Stimulated activated CD4-positive, alpha-beta T cell treated with anti-CD3 and anti-CD28 coated beads, Interleukin-15, amount 100 ng/mL, for 1 hour (primary cell): ENCODE measurements at places on chromosomes 4 and X.

- no peak for DNase-seq
These were observed 425.7 kb downstream of the PABPC4L start for GRCh38 chr4:133775881-133776280.

GRCh38 chrX:118714521-118714920 is 12.9 kb upstream of the IL13RA1 start:
- no peak for DNase-seq

GRCh38 chrX:109629310-109629709 is 4.3 kb upstream of the KCNE5 start:
- DNase-seq: no peak

- no peak for DNase-seq
These were observed 15.8 kb downstream of the APLN start for GRCh38 chrX:129638917-129639316.

GRCh38 chr4:140102421-140102820 is 51.6 kb downstream of the MAML3 start:
- no peak for DNase-seq

- DNase-seq: no peak
These were observed 69.4 kb downstream of the PABPC4L start for GRCh38 chr4:134132086-134132783.

DNA sequence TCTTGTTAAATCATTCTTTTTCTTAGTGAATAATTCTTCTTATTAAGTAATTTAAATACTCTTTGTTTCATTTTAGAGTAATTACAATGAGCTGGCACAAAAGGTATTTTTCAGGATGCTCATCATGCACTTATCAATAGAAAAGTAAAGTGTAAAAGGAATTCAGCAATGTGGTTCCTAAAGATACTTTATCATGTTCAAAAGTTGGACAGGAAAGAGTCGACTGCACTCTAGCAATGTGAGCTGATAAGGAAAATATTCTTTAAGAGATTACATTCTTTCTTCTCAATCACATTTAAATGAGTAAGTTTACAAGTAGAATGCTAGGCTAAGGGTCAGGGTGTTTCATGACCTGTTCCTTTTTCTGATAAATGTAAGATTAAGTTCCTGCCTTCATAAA is 609.5 kb upstream of the FAM241A start:
- DNase-seq: no peak

GRCh38 chr4:141563723-141564122 is 72.7 kb upstream of the IL15 start:
- DNase-seq: no peak

DNA sequence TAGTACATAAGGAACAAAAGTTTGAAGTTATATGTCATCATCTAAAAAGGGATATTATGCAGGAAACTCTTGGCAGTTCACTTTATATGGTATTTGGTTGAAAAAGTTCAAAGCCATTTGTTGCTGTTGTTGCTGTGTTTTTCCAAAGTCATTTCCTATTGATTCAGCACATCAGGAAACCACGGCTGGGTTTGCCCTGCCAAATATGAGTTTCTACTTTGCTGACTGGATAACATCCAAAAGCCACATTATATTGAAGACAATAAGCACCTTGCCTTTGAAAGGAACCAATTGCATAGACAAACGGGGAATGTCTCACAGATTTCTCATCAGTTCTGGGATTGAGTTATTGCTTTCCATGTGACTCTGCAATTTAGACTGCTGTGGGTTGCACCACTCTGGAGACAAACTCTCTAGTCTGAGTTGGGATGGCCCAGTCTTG is 206.1 kb downstream of the SLC39A8 start:
- no peak for DNase-seq

GRCh38 chr4:1459081-1459721 is 53.0 kb upstream of the NKX1-1 start:
- no peak for DNase-seq

GRCh38 chr4:165609653-165610052 is 230.8 kb downstream of the CPE start:
- no peak for DNase-seq

- no peak for DNase-seq
These were observed 52.8 kb downstream of the TBC1D14 start for GRCh38 chr4:6962211-6963041.

DNA sequence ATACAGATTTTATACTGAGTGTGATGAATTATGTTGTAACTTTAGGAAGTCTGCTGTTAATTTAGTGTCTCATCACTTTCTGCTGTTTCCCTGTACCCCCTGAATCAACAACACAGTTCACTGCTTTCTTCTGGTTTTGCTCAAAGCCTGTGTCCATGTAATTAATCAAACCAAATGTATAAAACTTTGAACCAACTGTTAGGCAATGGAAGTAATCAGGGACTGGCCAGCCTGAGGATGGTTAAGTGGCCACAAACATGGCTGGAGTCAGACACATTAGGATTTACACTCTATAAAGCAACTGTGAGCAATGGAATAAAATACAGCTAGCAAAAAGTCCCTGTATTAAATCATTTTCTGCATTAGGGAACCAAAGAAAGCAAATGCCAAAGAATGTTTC is 42.6 kb downstream of the CXCL1 start:
- DNase-seq: no peak

DNA sequence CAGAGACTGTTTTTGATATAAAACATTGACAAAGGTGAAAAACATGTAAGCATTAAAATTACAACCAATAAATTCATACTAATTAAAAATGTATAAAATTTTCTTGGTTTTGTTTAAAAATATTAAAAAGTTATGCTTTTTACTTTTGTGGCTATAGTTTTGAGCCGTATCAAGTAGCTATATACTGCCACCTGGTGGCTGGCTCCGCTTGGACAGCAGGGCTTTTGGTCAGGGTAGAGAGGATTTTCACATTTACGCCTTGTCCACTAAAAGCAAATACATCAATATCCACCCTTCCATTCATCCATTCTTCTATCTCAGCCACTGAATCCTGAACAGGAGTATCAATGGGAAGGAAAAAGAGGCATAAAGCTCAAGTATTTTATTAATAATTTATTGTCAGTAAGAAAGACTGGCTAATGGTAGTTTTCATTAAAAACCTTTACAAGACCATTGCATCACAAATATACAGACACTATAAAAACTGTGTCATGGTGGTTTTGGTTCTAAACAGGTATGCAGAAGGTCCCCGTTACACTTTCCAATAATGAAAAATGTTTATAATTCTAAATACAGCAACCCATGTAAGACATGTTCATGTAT is 32.1 kb upstream of the MTNR1A start:
- DNase-seq: peak; percentile 33

DNA sequence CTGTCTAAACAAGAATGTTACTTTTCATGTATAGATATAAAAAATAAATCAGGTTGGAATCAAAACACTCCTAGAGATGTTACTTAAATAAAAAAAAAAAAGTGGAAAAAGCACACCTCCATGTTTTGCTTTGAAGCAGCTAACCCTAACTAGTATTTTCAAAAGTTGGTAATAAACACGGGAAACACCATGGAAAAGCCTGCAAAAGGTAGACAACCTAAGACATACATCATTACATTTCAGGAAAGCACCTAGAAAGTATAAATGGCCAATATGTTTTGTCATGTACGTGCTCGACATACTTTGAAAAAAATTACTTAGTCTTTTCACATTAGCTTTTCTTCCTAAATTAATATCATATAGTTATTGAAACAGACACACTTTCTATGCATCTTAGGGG is 130.1 kb upstream of the SH3RF1 start:
- DNase-seq: no peak

- no peak for DNase-seq
These were observed at the start of gene BANK1 for GRCh38 chr4:101790521-101791181. TSS of gene BANK1 (plus strand) at chr4:101790730. CDS start at chr4:101790881, 151 bp downstream.

GRCh38 chrX:45758319-45758718 is 557.6 kb upstream of the DIPK2B start:
- DNase-seq: no peak

GRCh38 chrX:2516623-2517022 is 15.8 kb upstream of the DHRSX start:
- no peak for DNase-seq

- no peak for DNase-seq
These were observed 26.5 kb downstream of the GALNT7 start for GRCh38 chr4:173195109-173195508.

DNA sequence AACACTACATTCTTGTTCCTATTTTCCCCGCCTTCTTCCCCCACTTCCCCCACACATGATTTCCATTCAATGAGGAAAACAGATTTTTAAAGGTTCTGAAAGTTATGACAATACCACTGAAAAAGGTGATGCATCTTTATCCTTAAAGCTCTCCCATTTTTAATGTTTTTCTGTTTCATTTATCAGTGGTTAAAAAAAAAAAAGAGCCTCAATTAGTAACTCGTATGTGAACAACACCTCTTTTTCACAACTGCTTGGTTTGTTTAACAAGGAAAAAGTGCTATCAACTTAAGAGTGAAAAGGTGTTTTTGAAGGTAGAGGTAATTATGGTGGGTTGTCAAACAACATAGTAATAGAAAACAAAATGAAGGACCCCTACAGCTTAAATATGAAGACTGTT is 8.2 kb upstream of the CAMK2D start:
- DNase-seq: no peak

- no peak for DNase-seq
These were observed 89.9 kb downstream of the CFAP299 start for GRCh38 chr4:80425124-80426100.

- no peak for DNase-seq
These were observed 667.7 kb upstream of the IGFBP7 start for GRCh38 chr4:57777876-57778275.
